ENCODE measurements at places on chromosomes 2 and 18.
A peak's percentile ranks its signal among the peaks of the same experiment; 100 is the strongest.

GRCh38 chr2:33395655-33396249, 80.7 kb upstream of the RASGRP3 start:
- DNase-seq, result peak; percentile 36

- no peak for DNase-seq
Measured at GRCh38 chr18:13909141-13909940, 6.0 kb downstream of the MC2R start.

DNA sequence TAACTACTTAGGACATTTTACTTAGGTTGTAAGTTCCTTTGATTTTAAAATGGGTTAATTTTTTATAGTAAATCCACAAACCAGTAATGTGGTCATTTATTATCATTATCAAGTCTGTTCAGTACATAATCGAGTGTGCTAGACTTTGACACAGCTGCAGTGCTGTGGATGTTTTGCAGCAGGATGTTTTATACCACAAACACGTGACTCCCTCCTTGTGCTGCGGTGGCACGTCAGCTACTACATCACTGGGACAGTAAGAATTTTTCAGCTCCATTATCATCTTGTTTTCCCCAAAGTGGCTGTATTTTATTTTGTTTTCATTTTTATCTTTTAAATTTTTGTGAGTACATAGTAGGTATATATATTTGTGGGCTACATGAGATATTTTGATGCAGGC, 70.0 kb downstream of the ATP9B start:
- DNase-seq, result peak; percentile 38

DNA sequence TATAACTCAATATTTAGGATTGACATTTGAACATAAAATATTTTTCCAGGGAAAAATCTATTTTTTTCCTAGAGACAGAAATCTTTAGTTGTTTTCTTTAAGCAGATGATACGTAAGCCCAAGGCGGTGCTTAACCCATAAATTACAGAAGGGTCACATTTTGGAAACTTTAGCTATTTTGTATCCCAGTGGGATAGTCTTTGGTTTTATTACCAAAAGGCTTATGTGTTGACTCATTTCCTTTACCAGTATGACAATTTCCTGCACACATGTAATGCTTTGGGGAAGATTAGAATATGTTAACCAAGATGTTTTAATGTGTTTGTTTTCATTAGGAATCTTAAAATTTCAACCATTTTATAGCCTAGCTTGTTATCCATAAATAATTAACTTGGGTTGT, 24.8 kb downstream of the DYNC1I2 start:
- DNase-seq, result no peak

- DNase-seq, result no peak
Measured at GRCh38 chr18:56291294-56291693, 347.1 kb downstream of the TXNL1 start.

DNA sequence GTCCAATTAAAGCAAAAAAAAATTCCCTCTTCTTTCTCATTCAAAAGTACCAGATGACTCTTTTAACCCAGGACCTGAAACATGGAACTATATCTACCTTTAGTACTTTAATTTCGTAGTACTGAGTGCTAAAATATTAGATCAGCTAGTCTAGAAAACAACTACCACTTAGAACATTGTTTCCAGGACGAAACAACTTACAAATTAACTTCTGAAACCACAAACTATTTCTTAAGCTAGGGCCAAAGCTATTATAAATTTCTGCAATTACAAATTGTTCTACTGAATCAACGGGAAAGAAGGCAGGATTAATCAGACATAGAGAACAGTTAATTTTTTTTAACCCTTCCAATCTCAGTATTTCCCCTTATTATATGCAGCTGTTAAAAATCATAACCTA, 39.9 kb downstream of the DARS1 start:
- DNase-seq, result no peak

- DNase-seq, result no peak
Measured at GRCh38 chr2:37843556-37843955, 81.5 kb upstream of the RMDN2 start.

GRCh38 chr2:240437861-240438809, 2.7 kb downstream of the GPC1 start:
- DNase-seq, result peak; percentile 54

DNA sequence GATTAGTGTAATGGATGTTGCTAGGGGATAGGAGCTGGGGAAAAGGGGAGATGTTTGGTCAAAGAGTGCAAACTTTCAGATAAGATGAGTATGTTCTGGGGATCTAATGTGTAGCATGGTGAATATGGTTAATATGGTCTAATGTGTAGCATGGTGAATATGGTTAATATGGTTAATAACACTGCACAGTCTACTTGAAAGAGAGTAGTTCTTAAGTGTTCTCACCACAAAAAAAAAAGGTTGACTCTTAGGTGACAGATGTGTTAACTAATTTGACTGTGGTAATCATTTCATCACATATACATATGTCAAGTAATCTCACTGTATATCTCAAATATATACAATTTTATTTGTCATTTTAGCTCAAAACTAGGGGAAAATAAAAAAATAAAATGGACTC, 121.3 kb upstream of the CD226 start:
- no peak for DNase-seq

DNA sequence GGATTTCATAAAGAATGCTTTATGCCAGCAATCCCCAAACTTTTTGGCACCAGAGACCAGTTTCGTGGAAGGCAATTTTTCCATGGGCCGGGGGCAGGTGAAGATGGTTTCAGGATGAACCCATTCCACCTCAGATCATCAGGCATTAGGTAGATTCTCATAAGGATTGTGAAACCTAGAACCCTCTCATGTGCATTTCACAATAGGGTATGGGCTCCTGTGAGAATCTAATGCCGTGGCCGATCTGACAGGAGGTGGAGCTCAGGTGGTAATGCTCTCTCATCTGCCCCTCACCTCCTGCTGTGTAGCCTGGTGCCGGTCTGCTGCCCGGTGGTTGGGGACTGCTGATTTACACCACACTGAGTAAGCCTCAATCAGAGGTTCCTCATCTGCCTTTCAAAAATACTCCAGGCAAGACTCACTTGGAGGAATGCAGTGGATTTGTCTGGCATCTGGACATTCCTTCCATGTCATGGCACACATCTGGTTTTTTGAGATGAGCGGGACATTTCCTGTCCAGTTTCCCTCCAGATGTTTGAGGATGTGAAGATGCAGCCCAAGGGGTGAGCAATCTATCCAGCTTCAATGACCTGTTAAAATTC, 185.8 kb downstream of the VAPA start:
- DNase-seq, result no peak

DNA sequence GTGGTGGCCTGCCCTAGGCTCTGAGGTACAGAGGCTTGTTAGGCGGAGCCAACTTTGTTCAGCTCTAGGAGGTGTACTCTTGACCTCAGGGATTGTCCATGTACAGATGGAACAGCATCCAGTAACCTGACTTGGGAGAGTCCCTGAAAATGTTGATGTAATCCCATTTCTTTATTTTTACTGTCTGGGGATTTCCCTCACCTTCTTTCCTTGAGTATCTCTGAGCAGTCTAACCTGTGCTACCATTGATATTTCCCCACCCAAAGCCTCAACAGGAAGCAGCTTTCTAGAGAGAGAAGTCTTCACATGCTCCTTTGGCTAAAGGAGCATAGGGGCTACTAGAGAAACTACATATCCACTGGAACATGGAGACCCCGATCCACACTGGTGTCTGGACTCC, 10.4 kb downstream of the IL36A start:
- DNase-seq, result no peak

DNA sequence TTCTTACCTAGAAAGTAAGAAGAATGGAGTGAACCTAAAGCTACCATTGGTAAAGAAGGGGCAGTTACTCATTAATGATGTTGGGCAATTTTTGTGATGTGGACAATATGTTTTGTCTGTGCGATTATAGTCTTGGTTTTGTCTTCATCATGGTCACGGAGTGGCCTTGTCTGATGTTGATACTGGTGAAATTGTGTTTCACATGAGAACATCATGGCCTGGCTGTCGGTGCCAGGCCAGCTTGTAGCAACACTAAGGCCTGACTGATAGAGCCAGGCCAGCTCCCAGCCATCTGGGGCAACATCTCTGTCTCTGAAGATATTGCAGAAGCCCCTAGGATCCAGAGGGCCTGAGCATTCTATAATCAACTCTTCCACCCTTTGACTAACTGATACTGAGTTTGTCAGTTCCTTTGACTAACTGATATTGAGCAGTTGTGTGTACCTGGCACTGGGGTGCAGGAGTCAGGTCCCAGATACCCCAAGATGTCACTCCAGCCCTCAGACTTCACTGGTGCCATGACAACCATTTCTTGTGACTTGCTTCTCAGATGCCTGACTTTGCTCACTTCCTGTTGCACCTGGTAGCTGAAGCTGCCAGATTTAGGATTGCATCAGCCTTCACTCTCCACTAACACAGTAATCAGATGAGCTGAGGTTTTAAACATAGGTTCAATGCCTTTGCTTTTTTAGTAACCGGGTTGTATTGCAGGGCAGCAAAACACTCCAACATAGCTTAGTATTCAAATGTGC, 62.5 kb downstream of the RPIA start:
- DNase-seq, result peak; percentile 45

GRCh38 chr2:132754867-132755472, 85.0 kb upstream of the LYPD1 start:
- DNase-seq, result no peak

DNA sequence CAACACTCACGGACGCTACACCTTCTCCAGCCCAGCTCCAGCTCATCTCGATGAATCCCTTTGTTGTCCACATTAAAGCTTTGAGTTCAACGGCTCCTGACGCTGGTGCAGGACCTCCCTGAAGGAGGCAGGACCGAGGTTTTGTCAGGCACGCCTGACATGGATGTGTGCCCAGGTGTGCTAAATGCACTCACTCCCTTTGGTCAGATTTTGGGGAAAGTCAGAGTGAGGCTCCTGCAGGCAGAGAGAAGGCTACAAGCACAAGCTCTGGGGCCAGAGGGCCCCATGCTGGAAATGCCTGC, 78.6 kb downstream of the NDUFA10 start:
- no peak for DNase-seq

DNA sequence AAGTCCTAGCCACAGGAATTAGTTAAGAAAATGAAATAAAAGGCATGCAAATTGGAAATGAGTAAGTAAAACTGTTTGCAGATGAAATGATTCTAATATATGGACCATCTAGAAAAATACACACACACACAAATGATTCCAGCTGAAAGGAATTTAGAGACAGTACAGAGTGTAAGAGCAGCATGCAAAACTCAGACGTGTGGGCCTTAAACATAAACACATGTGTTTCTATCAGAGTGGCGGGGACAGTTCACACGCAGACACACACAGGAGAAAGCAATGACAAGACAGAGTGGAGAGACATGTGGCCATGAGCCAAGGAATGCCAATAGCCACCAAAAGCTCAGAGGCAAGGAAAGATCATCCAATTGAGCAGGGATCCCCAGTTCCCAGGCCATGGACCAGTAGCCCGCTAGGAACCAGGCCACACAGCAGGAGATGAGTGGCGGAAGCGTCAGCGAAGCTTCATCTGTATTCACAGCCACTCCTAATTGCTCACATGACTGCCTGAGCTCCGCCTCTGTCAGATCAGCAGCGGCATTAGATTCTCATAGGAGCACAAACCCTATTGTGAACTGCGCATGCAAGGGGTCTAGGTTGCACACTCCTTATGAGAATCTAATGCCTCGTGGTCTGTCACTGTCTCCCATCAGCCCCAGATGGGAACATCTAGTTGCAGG, 155.4 kb downstream of the ARL4C start:
- no peak for DNase-seq

DNA sequence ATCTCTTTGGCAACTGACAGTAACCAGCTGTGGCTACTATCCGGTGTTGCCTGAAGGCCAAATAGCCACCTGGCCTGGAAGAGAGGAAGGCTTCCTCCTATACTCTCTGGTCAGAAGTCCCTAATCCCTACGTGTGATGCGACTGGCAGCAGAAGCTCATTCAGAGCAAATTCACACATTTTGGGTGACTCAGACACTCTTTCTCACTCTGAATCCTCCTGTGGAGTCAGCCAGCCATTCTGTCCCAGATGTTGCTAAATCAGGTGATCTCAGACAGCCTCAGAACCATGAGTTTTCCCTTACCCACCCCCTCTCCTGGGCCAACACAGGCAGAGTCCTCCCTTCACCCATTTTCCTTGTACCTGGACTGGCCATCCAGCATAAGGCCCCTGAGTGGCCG, 34.7 kb downstream of the CFAP53 start:
- no peak for DNase-seq

DNA sequence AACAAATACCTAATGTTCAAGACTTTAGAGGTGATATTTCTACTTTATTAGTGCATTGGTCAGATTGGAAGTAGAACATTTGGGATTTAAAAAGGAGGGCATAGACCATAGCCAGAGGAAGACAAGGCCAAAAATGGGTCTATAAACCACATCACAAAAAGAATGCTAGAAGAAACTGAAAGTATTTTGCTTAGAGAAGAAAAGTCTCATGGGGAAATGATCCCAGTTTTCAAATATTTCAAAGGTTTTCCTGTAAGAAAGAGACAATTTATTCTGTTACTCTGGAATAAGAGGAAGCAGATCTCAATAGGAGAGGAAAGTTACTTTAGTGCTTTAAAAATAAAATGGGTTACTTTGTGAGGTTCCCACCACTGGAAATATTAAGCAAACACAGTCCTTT, 341.4 kb downstream of the TNS1 start:
- DNase-seq, result no peak
